HFFc6 (cell line): ENCODE measurements at places on chromosomes 5 and 9.

DNA sequence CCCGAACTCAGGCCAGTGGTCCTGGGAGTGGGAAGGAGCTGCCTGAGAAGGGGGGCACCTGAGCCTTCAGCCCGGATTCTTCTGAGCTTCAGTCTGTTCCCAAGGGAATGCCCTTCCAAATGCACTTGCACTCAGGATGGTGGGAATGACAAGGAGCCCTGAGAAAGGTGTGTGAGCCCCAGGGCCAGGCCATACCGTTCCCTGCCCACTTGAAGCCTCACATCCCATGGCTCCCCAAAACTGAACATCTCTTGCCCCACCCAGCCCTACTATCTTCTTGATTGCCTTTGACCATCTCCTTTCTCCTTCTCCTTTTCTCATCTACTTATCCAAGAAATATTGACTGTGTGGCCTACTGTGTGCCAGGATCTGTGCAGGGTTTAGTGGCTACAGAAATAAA, 84.4 kb upstream of the HSPA9 start:
- no peak for DNase-seq

DNA sequence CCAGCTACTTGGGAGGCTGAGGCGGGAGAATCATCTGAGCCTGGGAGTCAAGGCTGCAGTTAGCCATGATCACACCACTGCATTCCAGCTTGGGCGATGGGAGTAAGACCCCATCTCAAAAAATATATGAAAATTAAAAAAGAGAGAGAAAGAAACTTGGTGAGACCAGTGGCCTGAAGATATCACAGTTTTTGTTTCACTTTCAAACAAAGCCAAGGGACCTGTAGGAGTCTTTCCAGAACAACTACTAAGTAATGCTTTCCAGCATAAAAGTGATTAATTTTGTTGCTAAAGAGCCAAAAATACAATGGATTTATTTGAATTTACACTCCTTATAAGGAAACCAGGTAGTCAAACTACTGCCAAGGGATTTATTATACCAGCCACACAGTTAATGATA, 23.5 kb downstream of the GKAP1 start:
- no peak for DNase-seq

DNA sequence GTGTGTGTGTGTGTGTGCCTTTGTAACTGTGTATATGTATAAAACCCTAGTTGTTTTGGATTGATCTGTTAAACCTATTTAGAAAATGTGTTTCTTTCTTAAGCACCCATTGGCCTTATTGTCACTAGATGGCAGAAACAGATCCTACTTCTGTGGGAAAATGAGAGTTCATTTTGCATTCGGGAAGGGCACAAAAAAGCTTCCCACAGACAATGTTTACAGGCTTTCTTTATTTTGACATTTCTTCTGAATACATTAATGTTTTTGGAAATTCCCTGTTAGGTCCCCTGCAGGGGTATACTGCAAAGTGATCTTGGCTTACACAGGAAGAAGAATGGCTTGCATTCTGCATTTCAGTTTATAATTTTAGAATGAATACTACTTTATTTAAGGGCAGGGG, 481.8 kb upstream of the ARRDC3 start:
- DNase-seq: no peak

- DNase-seq: no peak
Observed at GRCh38 chr5:61638476-61638875, 306.4 kb downstream of the ZSWIM6 start.

- no peak for DNase-seq
Observed at GRCh38 chr5:61468483-61468865, 136.4 kb downstream of the ZSWIM6 start.

DNA sequence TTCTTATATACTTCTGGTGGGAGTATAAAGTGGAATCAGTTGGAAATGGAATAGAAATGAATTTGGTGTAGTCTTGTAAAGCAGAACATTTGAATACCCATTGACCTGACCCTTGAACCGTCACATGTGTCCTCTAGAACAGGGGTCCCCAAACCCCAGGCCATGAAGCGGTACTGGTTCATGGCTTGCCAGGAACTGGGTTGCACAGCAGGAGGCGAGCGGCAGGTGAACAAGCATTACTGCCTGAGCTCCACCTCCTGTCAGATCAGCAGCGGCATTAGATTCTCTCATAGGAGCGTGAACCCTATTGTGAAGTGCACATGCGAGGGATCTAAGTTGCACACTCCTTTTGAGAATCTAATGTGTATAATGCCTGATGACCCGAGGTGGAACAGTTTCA, 80.0 kb downstream of the RANBP17 start:
- no peak for DNase-seq

DNA sequence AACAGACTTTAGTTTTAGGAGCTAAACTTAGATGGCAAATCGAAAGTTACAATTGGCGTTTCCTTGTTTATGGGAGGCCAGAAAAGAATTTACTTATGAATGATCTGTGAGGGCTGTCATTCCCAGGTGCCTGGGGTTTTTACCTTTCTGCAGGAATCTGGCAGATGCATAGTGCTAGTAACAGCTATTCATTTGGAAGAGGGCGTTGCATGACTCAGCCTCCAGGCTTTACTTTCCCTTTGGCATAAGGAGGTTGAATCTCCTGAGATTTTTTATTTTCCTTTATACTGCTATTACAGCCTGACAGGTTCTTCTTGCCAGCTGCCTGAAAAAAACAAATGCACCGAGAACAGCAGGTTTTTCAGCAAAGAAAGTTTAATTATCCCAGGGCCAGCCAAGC, 30.0 kb downstream of the CARD6 start:
- no peak for DNase-seq

GRCh38 chr5:143418140-143418866, 14.8 kb upstream of the NR3C1 start:
- DNase-seq: no peak

DNA sequence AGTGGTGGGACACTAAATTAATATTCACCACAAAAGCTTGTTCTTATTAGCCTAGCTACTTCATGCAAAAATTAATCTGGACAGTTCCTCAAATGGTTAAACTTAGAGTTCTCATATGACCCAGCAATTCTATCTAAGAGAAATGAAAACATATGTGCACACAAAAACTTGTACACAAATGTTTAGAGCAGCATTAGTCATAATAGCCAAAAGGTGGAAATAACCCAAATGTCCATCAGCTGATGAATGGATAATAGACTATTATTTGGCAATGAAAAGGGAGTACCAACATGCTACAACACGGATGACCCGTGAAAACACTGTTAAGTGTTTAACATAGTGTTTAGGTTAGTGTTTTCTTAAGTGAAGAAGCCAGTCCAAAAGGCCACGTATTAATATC, 32.8 kb upstream of the TNIP1 start:
- DNase-seq: no peak

DNA sequence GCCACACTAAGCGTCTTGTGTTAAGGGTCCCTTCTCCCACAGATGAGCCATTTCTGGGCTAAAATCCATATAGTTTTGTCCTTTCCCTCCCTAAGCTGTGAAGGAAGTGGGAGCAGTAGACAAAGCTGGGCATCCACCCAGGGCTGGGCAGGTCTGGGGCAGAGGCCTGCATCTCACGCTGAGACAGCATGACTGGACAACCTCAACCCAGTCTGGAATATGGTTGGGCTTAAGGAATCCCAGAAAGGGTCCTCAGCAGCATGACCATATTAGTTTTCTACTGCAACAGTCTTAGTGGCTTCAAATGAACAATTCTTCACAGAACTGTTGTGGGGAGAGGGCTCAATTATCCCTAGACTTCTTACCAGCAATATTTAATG, 173.8 kb downstream of the AUH start:
- DNase-seq: peak; percentile 79

GRCh38 chr5:60738461-60738860, 38.5 kb upstream of the DEPDC1B start:
- DNase-seq: no peak

DNA sequence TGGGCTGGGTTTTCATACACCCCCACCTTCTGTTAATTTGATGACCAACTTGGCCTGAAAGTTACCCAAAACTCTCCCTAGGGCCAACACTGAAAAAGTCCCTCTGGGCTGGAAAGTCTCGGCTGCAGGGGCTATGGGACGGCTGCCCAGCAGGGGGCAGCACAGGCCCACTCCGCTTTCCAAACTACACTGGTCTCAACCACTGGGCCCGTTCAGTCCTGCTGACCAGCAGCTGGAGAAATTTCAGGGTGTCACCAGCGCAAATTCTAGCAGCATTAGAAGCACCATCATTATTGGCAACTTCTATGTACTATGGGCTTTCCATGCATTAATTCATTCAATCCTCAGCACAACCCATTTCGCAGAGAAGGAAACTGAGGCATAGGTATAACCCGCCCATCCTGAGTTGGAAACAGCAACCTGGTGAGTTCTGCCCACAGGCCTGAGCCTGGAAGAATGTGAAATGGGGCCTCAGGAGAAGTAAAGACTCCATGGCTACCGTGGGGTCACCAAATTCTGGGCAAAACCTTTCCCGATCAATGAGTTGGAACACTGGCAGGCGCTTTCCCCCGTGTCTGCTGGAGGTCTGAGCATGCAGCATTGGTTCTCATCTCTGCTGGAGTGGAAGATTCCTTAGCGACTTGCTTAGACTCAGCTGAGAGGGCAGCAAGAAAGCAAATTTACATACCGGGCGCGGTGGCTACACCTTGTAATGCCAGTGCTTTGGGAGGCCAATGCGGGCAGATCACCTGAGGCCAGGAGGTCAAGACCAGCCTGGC, 9.7 kb downstream of the ORM2 start:
- DNase-seq: peak; percentile 43

GRCh38 chr9:126752881-126753670, 51.8 kb upstream of the ZBTB43 start:
- no peak for DNase-seq

- no peak for DNase-seq
Observed at GRCh38 chr9:107439991-107440456, 49.5 kb downstream of the KLF4 start.

DNA sequence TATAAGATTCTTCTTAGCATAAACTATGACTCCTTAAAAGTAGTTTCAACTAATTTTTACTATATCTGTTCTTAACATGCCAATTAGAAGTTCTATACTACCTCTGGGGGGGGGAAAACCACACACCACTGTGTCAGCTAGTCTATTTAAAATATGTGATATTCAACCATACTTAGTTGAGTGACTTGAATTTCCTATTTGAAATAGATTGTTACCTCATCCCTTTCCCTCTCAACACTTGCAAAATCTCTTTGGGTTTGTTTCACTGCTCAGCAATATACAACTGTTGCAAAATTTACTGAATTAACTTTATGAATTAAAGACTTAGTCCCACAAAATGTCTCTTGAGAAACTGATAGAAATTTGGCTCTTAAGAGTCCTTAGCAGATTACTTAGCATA, 151.1 kb upstream of the POU5F2 start:
- DNase-seq: no peak

GRCh38 chr9:29214154-29214689, 1640.9 kb upstream of the C9orf72 start:
- DNase-seq: no peak

DNA sequence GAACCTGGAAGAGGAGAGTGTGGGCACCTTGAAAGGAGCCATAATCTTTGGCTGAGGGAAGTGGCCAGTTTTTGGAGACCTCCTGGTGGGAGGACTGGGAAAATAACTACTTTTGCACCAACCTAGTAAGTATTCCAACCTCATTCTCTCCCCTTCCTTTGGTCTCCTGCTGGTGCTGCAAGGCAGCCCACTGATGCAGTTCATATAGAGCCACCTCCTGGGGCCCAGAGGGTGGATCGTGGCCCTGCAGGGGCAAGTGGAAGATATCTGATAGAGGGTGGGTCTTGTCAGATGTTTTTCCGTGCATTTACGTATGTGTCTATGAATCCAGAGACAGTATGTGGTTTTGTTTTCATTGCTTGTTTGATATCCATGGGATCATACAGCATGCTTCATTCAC, 172.8 kb upstream of the PITX1 start:
- DNase-seq: no peak

DNA sequence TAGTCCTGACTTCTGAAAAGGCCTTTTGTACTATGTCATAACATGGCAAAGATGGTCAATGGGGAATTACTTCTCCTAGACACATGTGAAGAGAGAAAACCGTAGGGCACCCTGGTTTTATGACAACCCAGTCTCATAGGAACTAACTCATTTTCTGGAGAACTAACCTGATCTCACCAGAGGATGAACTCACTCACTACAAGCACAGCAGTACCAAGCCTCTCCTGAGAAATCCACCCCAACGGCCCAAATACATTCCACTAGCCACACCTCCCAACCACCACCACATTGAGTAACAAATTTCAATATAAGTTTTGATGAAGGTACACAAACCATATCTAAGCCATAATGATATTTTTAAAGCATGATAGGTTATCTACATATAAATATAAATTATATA, 909.3 kb upstream of the CDH10 start:
- no peak for DNase-seq

DNA sequence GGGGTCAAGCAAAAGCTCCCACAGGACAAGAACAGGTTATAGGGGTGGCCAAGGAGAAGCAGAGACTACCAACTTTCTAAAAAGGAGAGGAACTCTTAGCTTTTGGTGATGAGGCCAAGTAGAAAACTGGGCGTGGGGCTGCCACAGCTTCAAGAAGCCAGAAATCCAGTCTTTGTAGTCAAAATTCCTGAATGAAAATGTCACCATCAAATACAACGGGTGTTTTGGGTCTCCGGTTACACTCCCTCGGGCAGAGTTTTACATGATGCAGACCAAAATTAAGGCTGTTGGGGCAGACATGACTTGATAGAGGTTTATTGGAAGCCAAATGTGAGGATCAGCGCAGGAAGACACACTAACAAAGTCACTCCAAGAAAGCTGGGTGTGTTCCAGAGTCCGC, 29.4 kb upstream of the N4BP3 start:
- DNase-seq: peak; percentile 4

- DNase-seq: no peak
Observed at GRCh38 chr5:179825655-179826182, 5.0 kb downstream of the SQSTM1 start.

- DNase-seq: no peak
Observed at GRCh38 chr5:145942201-145942600, 5.8 kb downstream of the SH3RF2 start.

DNA sequence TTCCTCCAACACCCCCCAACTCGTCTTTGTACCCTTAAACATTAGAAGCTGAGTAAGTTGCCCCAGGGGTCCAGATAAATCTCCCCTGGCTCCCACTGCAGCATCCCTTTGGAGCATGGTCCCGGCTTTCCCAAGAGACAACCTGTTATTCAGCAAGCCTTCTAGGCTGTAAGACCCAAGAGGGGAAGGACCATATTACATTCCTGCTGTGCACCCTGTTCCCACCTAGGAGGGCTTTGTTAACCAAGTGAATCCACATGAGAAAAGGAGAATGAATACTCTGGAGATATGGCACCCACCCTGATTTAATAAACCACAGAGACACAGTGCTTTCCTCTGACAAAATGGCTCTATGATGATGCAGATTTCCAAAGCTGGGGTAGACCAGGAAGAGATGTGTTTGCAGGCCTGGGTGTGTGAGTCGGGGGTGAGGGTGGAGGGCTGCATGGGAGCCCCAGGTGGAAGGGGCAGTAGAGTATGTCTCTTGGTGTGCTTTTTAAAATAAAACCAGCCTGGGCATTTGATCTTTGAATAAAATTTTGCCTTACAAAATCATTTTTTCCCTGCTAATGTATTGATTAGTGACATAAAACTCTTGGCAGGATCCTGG, 325.2 kb downstream of the DRD1 start:
- DNase-seq: no peak

GRCh38 chr9:21875893-21876292, 73.5 kb downstream of the MTAP start:
- no peak for DNase-seq
